ENCODE measurements at places on chromosomes 6 and 20.
A peak's percentile ranks its signal among the peaks of the same experiment; 100 is the strongest.

DNA sequence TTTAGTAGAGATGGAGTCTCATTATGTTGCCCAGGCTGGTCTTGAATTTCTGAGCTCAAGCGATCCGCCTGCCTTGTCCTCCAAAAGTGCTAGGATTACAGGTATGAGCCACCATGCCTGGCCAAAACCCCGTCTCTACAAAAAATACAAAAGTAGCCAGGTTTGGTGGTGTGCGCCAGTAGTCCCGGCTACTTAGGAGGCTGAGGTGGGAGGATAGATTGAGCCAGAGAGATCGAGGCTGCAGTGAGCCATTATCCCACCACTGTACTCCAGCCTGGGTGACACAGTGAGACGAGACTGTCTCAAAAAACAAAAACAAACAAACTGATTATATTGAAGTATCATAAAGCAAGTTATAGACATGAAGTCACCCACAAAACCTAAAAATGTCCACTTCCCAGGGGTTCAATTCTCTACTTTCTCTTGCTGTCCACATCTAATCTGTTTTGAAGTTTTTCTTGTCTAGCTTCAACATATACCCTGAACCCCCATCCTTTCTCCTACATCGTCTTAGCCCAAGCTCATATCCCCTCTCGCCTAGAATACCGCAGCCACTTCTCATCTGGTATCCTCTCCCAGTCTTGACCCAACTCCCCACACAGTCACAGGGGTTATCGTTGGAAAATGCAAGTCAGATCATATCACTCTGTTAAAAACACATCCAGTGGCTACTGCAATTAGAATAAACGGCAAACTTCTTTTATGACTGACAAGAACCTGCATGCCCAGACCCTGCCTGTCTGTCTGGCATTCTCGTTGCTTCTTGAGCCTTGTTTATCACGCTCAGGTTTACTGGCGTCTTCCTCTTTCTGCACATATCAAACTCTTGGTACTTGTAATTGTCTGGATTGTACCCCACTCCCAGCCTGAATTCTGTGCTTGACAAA is 20.1 kb upstream of the NCOA3 start:
- no peak for DNase-seq

DNA sequence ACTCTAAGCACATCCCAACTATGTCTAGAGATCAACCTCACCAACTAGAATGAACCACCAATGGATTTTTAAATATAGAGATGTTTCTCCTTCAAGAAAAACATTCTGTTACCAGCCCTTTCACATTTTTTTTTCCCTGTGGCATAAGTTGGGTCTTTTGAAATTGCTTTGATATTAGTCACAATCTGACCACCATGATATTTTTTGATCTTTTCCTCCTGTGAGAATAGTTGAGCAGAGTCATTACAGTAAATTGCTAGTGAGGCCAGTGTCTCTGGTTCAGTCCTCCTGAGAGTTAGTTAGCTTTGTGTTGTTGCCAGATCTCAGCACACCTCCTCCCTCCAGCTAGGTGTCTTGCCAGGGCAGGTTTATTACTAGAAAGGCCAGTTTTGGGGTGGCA is 79.7 kb upstream of the MYLIP start:
- no peak for DNase-seq

- no peak for DNase-seq
Observed at GRCh38 chr6:110882274-110882619, 7.7 kb downstream of the AMD1 start.

DNA sequence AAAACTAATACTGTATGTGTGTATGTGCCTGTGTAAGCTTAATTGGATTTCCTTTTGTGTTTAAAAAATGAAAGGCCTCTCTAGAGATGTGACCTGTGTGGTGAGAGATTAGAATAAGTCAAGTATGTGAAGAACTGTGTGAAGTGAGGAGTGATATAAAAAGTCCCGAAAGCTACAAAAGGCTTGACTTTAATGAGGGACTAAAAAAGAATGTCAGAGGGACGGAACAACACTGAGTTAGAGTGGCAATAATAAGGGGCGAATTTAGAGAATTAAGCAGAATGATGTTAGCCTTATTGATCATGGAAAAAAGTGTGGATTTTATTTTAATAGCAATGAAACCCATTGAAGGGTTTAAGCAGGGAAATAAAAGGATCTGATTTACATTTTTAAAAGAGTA is 1281.2 kb upstream of the ADGRB3 start:
- no peak for DNase-seq

DNA sequence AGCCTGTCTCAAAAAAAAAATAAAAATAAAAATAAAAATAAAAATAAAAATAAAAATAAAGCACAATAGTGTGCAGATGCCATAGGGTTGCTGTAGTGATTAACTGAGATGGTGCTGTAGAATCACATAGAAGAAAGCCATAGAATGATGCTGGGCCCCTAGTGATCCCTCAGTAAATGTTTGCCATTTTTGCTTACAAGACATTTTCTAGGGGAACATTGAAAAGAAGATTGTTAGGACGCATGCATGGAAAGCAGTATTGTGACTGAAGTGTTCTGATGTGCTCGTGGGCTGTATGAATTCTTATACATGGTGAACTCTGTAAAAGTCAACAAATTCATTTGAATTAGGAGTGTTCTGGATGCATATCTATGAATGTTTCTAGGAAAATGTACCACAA is 22.0 kb upstream of the SAMD3 start:
- no peak for DNase-seq

DNA sequence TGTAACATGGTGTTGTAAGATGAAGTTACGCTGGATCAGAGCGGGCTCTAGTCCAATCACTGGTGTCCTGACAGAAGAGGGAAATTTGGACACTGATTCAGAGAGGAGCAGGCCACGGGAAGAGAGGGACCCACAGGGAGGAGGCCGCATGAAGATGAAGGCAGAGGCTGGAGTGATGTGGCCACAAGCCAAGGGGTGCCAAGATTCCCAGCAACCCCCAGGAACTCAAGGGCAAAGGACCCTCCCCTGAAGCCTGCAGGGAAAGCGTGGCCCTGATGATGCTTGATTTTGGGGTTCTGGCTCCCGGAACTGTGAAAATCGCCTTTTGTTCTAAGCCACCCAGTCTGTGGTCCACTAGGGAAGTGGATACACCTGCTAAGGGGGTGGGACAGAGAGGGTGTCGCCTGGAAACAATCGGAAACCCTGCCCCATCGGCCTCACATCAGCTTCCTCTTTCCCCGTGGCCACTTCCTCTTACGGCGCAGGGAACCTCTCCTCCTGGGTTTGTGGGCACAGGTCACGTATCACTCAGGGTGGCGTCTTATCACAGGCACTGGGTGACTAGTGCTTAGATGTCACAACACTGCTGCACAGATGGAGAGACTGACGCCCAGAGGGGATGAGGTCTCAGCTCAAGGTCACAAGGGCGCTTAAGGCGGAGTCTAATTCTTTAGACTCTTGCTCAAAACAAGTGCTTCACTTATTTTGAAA is 58.0 kb downstream of the SULF2 start:
- no peak for DNase-seq

DNA sequence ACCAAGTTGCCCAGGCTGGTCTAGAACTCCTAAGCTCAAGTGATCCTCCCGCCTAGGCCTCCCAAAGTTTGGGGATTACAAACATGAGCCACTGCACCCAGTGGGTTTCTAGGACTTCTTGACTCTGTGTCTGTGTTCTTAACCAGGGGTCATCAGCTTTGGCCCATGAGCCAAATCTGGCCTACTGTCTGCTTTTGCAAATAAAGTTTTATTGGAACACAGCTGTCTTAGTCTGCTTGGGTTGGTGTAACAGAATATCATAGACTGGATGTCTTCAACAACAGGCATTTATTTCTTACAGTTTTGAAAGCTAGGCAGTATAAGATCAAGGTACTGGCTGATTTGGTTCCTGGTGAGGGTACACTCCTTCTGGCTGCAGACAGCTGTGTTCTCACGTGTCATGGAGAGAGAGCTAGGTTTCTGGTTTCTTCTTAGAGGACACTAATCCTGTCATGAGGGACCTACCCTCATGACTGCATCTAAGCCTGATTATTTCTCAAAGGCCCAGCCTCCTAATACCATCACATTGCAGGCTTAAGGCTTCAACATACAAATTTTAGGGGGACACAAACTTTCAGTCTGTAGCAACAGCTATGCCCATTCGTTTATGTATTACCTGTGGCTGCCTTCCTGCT is 23.3 kb downstream of the ARFGEF2 start:
- DNase-seq: no peak

- DNase-seq: no peak
Observed at GRCh38 chr20:58432186-58432954, 43.3 kb downstream of the VAPB start.

- no peak for DNase-seq
Observed at GRCh38 chr20:58546756-58547622, 31.8 kb upstream of the APCDD1L start.

DNA sequence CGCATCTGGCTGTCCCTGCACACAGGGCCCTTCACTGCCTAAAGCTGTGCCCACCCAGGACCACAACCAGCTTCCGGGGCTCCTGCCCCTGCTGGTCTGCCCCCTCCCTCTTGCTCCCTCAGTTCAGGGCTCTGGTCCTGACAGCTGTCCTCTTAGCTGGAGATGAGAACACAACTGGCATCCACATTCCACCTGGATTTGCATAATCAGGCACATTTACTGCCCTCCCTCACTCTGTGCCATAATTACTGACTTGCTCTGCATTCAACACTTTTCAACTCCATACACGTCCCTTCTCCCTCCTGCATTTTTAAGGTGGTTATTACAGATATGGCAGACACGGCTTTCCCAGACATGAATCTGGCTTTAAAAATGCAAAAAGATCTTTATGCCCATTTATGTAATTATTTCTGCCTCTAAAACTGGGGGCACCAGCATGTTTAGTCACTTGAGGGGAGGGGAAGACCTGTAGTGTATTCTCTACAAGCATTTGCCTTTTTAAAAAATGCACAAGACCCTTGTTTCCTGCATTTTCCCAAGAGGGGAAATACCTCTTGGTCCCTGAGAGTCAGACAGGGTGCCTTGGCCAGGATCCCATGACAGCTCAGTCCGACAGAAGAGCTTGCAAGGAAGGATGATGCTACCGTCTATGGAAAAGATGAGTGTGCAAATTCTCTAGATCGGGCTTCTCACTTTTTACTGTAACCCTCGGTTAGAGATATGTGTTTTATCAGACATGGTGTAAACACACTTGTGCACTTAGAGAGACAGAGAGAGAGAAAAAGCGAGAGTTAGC is 401.8 kb downstream of the PREX1 start:
- no peak for DNase-seq

DNA sequence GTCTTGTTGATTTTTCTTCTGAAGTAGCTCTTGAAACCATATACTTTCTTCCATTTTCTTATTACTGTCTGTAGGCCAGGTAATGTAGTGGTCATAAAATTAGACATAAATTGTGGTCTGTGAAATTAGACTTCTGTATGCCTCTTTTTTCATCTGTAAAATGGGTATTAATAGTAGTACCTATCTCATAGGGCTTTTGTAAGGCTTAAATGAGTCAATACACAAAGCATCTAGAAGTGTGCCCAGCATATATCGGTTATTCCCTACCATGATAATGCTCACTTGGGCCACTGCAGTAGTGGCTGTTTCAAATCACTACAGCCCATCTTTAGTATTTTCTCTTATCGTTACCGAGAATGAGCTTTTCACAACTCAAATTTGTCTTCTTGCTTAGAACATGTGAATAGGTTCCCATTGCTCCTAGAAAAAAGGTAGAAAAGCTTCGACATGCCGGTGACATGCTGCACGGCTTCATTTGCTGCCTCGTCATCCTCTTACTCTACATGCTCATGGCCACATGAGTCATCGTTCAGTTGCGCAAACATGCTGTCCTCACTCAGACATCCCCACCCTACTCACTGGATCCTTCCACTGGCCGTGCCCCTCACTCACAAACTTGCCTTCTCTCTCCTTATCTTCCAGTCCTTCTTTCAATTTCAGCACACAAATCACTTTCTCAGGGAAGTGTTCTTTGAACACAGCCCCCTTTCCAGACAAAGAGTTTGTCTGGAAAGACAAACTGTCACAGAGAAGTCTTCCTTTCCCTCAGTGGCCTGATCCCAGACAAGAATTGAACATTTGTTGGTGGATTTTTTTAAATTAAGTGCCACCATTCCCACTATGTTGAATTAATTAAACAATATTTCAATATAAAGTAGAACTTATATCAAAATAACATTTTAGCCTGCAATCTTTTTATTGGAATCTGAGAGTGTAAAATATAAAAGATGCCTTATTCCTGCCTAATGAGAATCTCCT is 32.2 kb upstream of the ERVFRD-1 start:
- no peak for DNase-seq

GRCh38 chr6:107716688-107717089 is 107.4 kb downstream of the SCML4 start:
- DNase-seq: no peak

- DNase-seq: no peak
Observed at GRCh38 chr6:168054765-168055560, 24.0 kb downstream of the FRMD1 start.

- no peak for DNase-seq
Observed at GRCh38 chr6:111600588-111601445, 4.9 kb downstream of the TRAF3IP2 start.

DNA sequence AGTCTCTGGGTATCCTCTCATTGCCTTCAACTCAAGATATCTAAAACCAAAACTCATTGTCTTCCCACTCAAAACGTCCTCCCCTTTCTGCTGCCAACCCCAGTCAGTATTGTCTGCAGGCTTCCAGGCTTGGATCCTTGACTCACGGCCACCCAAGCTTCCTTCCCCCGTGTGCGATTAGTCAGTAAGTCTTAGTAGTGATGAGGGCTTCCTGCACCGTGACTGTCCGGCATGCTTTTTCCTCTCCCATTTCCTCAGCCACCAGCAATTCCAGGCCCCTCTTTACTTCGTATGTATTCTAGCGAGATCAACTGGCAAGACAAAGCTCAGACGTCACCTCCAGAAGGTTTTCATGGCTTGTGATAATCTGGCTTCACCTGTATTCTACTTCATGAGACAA is 88.6 kb upstream of the DUSP22 start:
- no peak for DNase-seq

GRCh38 chr20:51216850-51217249 is 193.9 kb upstream of the KCNG1 start:
- no peak for DNase-seq

DNA sequence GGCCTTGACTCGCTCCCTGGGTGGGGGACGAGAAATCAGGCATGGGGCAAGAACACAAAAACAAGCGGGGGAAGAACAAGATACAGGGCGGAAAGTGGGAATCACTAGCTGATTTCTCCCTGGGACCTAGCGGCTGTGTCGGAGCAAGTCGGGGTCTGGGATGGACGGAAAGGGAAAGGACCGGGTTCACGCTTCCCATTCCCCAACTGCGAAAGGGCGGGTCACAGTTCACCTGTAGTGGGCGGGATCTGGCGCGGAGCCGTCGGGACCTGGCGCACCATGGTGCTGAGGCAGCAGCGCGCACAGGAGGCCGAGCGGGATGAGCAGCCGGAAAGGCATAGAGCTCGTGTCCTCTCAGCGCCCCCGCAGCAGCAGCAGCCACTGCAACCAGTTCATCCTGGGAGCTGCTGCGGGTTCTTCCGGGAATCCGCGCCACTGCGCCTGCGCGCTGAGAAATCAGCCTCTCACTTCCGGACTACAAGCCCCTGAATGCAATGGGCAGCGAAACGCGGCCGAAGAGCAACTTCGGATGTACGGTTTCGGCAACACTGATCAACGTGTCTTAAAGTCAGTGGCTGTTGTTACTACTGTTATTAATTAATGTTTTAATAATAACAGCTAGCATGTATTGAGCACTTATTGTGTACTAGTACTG is at the start of gene EDEM2:
EDEM2 (minus strand) TSS at position 417 of the 655 bp plus-strand sequence; CDS start at position 339, 78 bp downstream.
- peak; percentile 93 for DNase-seq

All from NCI-H510A (cell line).